ENCODE measurements at places on chromosomes 2 and 18.

- DNase-seq: no peak
These were observed 84.7 kb downstream of the POLR1A start for GRCh38 chr2:86020984-86021383.

GRCh38 chr2:107775791-107776190 lies 50.9 kb upstream of the RGPD4 start:
- DNase-seq: no peak

DNA sequence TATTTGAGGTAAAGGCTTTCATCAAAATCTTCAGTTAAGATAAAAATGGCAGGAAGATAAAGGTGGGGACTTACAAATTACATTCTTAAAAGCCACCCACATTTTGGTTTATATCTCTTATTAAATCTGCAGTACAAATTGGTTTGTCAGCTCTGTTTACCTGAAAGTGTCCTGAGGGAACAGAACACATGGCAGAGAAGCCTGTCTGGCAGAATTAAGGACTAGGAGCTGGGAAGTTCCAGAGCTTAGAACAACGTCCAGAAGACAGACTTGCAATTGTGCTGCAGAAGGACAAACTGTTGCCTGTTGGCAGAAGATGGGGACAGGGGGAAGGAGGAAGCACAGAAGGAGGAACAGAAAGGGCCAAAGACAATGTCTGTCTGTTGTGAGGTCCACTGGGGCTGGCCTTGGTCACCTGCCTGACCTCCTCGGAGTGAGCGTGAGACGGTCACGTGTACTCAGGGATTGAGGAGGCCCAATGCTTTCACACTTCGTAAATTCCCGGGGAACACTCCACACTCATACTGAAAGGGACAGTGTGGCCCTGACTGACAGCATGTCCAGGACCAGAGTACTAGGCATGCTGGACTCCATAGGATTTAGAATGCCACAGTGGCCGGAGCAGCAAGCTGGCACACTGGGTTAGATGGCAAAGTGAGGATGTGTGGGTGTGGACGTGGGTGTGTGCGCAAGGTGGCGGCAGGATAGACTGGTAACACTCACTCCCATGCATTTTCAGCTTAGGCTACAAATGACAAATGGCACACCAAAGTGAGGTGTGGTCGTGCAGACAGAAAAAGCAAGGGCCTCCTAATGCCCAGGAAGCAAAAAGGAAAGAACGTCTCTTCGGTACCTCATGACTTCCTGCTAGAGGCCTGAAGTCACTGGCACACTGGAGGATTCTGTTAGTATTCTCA lies 210.9 kb upstream of the REV1 start:
- no peak for DNase-seq

DNA sequence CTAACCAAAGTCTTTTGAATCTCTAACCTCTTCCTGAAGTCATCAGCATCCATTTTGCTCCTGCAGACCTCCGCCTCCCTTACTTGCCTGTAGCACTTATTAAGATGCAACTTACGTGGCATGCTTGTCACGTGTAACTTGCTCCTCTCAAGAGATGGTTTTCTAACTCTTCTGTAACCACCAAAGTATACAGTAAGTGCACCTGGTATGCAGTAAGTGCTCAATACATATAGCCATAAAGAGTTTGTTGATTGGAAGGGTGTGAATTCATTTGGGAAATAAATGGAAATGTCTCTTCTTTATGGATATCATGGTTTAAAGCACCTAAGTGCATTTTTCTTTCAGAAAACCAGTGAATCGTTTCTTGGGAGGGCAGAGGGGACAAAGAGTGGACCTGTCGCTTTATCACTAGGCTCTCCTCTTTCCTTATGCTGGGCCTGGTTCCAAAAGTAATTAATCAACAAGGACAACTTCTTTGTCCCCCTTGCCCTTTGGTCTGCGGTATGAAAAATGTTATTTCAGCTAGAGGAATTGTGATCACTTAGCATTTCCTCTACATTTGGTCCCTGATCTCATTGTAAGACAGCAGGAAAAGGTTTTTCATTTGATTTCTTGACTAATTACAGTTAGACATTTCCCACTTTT lies 370.0 kb upstream of the SPRED2 start:
- DNase-seq: no peak

DNA sequence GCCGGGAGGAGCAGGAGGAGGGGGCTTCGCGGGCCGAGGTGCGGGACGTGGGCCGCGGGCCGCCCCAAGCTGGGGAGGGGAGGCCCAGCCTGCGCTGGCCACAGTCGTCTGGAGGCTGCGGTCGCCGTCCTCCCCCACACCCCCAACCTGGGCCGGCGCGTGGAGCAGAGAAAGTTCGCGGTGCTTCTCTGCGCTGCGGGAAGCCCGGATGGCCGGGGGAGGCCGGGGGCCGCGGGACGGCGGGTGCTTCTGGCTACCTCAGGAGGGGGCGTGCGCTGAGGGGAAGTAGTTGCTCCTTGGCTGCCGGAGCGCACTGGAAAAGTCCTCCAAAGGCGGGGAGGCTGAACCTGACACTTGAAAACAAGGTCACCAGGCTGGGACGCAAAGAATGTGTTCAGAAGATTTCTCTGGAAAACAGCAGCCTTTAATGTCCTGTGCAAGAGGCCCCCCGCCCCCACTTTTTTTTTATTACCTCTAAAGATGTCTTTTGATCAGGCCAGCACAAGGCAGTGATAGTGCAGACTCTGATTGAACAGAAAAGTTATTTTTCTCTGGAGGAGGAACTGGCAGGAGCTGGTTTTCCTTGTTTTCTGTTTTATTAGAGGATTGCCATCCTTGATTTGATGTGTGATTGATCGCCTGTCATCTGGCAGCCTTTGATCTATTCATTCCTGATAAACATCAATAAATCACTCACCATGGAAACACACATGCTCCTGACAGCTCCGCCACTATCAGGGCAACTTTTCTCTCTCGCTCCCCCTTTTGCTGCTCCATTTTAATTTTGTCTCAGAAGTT lies 1.6 kb downstream of the TSHZ1 start:
- peak; percentile 48 for DNase-seq

GRCh38 chr2:234099266-234099665 lies 48.8 kb downstream of the SPP2 start:
- DNase-seq: no peak

- DNase-seq: peak; percentile 3
These were observed 106.5 kb downstream of the SMAD7 start for GRCh38 chr18:48844271-48844670.

DNA sequence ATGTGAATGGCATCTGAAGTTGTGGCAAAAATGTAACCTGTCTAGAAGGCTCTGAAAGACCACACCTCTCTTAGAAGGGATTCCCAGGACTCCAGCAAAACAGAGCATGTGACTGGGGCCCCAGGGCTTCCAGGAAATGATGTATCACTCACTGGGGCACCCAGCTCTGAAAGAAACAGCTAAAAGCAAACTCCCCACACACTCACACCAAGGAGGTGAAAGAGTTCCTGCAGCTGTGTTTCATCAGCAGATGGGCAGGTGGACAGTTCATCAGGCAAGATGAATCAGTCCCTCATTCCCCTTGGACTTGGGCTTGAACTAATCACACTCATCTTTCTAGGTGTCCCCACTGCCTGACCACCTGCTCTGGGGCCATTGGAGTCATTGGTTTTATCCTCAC lies 76.2 kb downstream of the CCBE1 start:
- no peak for DNase-seq

- DNase-seq: no peak
These were observed 34.6 kb downstream of the RTP5 start for GRCh38 chr2:241904011-241904718.

GRCh38 chr2:115314119-115314518 lies 871.7 kb downstream of the DPP10 start:
- no peak for DNase-seq

GRCh38 chr2:222025881-222026271 lies 272.9 kb downstream of the PAX3 start:
- no peak for DNase-seq

- no peak for DNase-seq
These were observed 60.8 kb downstream of the CEP192 start for GRCh38 chr18:13051950-13052349.

GRCh38 chr2:152730591-152731333 lies 12.3 kb downstream of the ARL6IP6 start:
- no peak for DNase-seq

DNA sequence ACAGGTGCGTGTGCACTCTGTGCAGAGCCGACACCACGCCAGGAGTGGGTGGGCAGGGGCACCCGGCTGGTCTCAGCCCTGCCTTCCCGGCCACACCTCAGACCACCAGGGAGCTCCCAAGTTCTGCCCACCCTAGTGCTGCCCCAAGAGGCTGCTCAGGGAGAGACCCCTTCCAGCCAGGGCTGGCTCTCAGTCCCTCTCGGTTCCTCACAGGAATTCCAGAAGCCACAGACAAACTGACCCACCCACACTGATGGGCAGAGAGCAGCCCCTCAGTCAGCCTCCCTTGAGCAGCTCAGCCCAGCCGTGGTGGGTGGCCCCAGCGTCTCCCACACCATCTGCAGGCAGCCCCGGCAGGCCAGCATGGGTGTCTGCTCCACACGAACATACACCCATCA lies 33.8 kb downstream of the GPC1 start:
- no peak for DNase-seq

DNA sequence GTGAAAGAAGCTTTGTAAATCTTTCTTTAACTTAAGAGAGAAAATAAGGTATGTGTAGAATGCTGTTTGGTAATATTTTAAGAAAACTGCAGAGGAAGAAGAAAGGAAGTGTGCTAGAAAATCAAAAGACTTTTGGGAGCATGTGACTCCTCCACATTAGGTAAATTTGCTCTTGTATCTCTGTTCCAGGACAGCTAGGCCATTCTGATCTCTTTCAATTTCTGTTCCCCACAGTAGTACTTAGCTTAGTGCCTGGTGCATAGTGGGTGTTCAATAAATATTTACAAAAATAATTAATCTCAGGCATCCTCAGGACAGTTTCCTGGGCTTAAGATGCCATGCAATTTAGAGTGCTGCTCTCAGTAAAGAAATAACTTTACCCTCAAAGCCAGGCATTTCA lies 105.0 kb downstream of the GPD2 start:
- DNase-seq: no peak

DNA sequence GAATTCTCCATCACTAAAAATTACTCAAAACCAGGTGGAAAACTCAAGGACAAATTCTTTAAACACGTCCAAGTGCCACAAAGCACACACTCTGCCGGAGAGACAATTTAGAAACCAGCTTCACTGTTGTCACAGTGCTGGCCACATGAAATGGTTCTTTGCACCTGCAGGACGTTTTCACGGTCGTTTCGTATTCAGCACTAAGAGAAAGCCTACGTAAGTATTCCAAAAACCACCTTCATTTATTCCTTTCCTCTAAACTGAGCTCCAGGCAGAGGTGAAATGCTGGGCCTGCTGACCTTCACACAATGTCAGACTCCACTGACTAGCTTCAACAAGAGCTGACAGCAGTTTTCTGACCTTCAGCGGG lies 680 bp downstream of the ATP5F1A start:
- DNase-seq: no peak

GRCh38 chr2:215797676-215798075 lies 215.7 kb downstream of the MREG start:
- DNase-seq: no peak

GRCh38 chr2:60290509-60290908 lies 262.9 kb downstream of the BCL11A start:
- DNase-seq: no peak

- no peak for DNase-seq
These were observed 25.1 kb downstream of the SLC66A2 start for GRCh38 chr18:79926306-79926705.

- DNase-seq: no peak
These were observed 75.0 kb downstream of the OSBPL1A start for GRCh38 chr18:24322584-24323136.

- no peak for DNase-seq
These were observed 61.5 kb downstream of the G6PC2 start for GRCh38 chr2:168962636-168963035.

GRCh38 chr2:61465045-61465444 lies 5.8 kb downstream of the USP34 start:
- DNase-seq: no peak

DNA sequence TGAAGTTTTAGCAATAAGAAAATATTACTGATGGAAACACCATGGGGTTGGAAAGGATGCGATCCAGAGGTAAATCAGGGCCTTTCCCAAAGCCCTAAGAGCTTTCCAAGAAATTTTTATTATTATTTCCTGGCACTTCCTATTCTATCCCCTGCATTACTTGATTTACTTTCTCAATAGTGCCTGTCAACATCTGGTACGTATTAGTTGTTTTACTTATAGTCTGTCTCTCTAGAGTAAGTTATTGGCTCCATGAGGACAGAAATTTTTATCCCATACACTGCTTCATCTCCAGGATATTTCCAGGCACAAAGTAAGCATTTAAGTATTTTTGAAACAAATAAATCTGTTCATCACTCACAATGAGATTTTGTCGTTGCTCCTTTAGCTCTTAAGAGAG lies 18.1 kb downstream of the PPP4R1 start:
- no peak for DNase-seq

- DNase-seq: no peak
These were observed 44.9 kb downstream of the MRPL35 start for GRCh38 chr2:86243950-86244733.

DNA sequence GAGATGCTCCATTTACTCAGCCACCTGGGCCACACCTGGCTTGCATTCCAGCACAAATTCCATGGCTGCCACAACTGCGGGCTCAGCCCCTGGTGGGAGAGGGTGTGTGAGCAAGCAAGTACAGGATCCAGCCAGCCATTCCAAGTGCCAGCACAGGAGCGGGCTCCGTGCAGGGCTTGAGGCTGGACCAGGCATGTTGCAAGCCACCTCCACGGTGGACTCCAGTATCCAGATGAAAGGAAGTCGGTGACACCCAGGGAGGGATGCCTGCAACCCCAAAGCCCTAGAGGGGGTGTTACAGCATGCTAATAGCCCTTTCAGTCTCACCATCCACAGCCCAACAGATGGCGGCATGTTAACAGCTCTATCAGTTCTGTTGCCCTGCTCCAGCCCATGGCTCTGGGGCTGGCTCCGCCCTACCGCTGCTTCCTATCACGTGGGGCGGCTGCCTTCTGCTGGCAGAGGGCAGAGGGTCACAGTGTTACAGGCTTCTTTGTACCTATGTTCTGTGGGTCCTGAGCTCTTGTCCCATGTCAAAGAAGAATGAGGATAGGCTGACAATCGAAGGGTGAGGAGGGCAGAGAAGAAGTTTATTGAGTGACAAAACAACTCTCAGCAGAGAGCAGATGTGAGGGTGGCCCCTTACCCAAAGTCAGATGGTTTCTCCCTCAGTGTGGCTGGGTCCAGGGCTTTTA lies 11.7 kb upstream of the GORASP2 start:
- no peak for DNase-seq

- DNase-seq: no peak
These were observed 85.9 kb downstream of the USP40 start for GRCh38 chr2:233480490-233481202.

DNA sequence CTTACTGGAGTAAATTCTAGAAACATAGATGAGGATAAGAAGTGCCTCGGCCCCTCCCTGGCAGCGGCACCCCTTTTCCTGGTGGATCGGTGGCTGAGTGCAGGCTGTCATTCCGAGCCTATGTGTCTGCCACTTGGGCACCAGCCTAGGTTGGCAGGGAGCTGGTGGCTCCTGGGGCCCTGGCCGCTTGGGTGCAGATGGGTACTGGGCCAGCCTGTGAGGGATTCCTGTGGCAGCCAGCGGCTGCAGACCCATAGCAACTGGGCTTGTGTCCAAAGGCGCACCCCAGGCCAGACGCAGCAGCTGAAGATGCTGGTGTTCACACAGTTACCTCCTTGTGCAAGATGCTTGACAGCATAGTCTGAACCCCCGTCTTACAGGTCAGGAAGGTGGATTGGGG lies 2.8 kb downstream of the SNORC start:
- DNase-seq: no peak

GRCh38 chr2:213234641-213235040 lies 49.6 kb upstream of the SPAG16 start:
- DNase-seq: no peak

GRCh38 chr2:122799391-122799790 lies 1043.9 kb downstream of the TSN start:
- DNase-seq: no peak
